ENCODE measurements at places on chromosomes 1 and 21. TPM values are rescaled to one million over a fixed set of nuclear protein-coding genes. Genes with fewer than 3 reads are reported as not detected.

Gene CYP4A11
- not detected for total RNA-seq

Gene PDZK1
- 2.3 TPM for total RNA-seq

Gene TTF2
- 32.7 TPM for total RNA-seq

Gene FCRL4
- total RNA-seq, result not detected

Gene OXCT2
- total RNA-seq, result 1.9 TPM

Gene C8B
- total RNA-seq, result not detected
